ENCODE measurements at places on chromosomes 4 and X.

DNA sequence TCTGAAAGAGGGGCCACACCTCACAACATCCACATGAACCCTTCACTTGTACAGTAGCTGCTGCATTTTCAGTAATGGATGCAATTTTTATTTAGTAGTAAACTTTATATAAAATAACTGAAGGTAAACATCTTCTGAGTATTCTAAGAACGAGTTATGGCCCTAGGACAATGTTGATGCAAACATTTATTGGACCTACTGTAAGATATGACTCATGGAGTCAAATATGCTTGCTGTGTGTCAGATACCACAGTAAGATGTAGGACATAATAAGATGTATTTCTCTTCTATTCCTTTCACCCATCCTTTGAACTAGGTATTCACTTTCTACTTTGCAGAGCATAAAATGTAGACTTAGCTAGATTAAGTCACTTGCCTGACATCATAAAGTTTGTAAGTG lies 87.6 kb downstream of the TEX13C start:
- DNase-seq, result no peak

DNA sequence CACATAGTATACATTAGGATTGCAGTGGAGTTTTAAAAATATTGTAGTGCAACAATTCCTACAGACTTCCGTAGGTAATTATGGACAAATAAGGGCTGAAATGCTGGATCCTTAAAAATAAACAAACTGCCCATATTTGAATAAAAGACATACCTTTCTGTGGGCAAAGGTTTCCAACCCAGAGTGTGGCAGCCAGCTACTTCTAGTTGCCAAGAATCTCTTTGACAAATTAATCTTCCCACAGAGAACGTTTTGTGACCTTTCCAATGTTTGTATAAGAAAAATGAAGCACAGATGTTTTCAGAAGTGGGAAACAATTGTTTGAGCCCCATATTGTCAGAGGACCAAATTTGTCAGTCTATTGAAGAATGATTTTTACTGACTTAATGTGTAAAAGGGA lies 21.1 kb downstream of the GRPR start:
- DNase-seq, result no peak

DNA sequence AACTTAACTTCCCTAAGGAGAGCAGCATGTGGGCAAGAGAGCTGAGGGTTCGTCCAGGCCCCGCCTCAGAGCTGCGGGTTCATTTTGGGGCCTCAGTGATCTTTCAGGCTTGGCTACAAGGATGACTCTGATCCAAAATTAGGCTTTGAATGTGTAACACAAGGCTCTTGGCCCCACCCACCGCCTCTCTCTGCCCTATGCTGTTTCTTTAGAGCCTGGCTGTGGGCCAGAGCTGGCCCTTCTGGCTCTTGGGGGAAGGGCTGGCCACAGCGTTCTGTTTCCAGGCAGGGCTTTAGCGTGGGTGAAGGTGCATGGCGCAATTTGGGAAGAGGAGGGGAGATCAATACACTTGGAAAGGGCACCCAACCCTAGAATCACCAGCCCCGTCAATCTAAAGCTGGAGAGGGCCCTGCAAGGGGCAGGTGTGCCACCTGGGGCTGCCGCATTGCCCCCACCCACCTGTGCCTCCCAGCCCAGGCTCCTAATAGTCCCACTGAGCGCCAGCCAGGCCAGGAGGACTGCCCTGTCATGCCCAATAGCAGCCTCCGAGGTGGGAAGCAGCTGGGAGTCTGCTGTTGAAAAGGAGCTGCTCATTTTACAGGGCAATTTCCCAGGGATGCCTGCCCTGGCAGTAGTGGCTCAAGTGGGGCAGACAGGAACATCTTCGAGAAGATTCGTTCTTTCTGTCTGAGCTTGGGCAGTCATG lies 84.5 kb upstream of the MAML3 start:
- no peak for DNase-seq

DNA sequence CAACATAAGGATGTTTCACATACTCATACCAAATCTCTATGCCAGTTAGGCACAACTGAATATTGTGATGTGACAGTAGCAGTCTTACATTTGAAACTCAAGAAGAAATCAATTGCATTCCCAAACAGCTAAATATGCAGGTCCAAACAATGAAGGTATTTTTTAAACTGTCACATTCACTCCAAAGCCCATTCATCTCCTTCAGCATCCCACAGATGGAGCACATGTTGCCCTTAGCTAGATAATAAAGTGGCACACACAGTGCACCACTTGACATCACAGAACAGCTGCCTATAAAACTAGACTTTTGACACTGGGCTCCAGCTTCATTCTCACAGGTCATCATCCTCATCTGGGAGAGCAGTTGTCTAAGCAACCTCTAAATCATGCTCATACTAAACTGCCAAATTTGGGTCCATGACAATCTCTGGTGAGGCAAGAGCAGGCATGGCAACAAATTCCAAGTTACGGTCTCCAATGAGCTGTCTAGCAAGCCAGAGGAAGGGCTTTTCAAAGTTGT lies 26.2 kb upstream of the ARHGEF6 start:
- no peak for DNase-seq

- no peak for DNase-seq
Observed at GRCh38 chr4:103002551-103002950, 17.0 kb downstream of the SLC9B1 start.

GRCh38 chr4:121011780-121012340 lies 60.5 kb downstream of the NDNF start:
- DNase-seq, result no peak

DNA sequence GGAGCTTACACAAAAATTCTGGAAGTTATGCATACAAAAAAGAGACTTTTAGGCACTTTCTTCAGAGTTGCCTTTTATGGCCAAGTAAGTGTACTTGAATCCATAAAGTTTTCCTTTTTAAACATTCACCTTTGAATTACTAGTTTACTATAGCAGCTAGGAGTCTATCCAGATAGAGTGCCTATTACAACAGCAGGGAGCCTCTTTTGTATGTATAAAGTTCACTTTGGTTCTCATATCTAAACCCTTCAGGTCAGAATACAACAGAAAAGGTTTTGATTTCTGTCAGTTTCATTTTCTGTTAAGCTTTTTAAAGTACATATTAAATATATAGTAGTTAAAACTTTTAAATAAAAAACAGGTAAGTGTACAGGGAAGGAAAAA lies 51.4 kb upstream of the IL13RA1 start:
- DNase-seq, result no peak

GRCh38 chrX:50963842-50964241 lies 53.3 kb downstream of the BMP15 start:
- DNase-seq, result no peak

DNA sequence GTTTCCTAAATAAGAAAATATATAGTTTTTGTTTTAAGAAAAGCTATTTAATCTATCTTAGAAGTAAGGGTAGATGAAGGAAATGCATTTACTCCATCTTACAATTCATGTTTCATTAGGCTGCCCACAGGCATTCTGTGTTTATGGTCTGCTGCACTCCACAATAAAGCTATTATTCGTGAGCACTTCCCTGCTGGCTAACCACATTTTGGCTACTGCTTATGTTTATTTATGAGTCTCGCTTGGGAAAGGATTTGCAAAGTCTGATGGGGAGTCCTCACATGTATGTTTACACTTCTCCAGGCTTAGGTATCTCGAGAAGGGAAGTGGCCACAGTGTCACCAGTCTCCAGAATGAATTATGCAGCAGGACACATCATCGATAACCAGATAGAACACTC lies 260.8 kb upstream of the VCX start:
- no peak for DNase-seq

Data from CD4-positive, alpha-beta T cell treated with Interleukin-6 for 4 hours (primary cell).